ENCODE measurements at places on chromosomes 5 and 9.

DNA sequence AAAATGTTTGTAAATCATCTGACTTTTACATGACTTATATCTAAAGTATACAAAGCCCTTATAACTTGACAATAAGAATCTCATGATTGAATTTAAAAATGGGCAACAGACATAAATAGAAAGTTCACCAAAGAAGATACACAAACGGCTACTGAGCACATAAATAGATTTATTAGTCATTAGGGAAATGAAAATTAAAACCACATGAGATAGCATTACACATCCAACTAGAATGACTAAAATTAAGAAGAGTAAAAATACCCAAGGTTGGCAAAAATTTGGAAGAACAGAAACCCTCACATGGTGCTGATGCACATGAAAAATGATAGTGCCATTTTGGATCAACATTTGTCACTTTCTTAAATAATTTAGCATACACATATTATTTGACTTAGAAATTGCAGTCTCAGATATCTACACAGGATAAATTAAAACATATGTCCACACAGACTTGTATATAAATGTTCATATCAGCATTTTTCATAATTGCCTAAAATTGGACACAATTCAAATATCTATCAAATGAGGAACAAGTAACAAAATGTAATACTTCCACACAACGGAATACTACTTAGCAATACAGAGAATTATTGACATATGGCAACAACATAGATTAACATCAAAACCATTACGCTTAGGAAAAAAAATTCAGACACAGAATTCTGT is 359.1 kb upstream of the DAB2 start:
- DNase-seq, result no peak

DNA sequence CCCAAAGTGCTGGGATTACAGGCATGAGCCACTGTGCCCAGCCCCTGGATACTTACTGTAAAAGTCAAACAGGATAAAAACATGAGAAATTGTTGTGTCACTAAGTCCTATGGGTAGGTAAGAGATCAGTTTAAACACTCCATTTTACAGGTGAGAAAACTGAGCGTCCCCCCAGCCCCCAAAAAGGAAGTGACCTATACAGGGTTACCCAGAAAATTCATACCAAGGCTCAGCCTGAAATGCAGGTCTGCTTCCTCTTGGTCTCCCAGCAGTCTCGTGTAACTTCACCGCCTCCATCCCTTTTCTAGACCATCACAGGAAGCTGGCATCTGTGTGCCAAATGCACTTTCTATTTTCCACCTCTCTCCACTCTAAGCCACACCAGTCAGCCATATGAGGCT is 57.2 kb downstream of the TMOD1 start:
- no peak for DNase-seq

- no peak for DNase-seq
These were observed 50.8 kb downstream of the HMGCR start for GRCh38 chr5:75387806-75388205.

- no peak for DNase-seq
These were observed 78.4 kb upstream of the PTGER4 start for GRCh38 chr5:40601198-40601868.

DNA sequence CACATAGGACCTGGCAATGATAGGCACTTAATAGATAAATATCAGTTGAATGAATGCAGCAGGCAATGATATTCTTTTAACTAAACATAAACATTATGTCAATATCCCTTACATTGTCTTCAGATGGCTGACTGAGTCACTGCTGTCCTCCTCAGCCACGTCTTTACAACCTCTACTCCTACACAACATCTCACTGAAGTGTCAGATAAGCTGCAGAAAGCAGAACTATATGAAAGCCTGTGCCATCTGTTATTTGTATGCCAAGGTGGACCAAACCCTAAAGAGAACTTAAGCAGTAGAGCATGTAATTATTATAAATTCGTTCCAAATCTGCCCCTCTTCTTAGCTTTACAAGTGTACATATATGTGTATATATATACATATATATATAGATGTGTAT is 271.2 kb downstream of the RASEF start:
- no peak for DNase-seq

GRCh38 chr5:126884269-126884819 is 107.4 kb downstream of the LMNB1 start:
- no peak for DNase-seq

- DNase-seq, result peak; percentile 33
These were observed 23.2 kb upstream of the TBC1D9B start for GRCh38 chr5:179930788-179931473.

DNA sequence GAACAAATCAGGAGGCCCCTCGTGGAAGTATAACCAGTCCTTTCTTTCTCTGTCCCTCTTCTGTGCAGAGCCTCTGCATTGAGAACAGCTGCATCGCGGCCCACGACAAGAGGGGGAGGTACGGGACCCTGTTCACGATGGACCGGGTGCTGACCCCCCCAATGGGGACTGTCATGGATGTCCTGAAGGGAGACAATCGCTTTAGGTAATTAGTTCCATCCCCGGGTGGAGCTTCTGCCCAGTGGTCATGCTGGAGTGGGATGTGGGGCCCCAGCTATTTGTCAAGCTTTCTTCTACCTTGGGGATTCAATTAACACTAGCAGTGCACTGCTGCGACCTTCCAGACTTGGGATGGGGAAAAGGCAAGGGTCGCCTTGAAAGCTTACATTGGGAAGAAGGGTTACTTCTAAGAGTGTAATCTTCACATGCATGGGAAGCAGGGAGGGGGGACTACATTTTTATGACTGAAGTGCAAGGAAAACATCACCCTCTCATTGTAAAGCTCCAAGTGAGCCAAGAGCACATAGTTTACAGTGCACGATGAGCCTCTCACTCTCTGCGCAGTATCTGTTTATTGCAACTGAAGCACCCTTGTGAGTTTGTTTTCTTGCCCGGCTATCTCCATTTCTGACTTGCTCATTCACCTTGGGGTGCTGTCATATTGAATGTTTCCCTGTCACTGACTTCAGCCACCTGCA is 27.0 kb downstream of the TGFBI start:
- DNase-seq, result no peak

- DNase-seq, result no peak
These were observed 95.2 kb downstream of the C9orf152 start for GRCh38 chr9:110112792-110113191.

DNA sequence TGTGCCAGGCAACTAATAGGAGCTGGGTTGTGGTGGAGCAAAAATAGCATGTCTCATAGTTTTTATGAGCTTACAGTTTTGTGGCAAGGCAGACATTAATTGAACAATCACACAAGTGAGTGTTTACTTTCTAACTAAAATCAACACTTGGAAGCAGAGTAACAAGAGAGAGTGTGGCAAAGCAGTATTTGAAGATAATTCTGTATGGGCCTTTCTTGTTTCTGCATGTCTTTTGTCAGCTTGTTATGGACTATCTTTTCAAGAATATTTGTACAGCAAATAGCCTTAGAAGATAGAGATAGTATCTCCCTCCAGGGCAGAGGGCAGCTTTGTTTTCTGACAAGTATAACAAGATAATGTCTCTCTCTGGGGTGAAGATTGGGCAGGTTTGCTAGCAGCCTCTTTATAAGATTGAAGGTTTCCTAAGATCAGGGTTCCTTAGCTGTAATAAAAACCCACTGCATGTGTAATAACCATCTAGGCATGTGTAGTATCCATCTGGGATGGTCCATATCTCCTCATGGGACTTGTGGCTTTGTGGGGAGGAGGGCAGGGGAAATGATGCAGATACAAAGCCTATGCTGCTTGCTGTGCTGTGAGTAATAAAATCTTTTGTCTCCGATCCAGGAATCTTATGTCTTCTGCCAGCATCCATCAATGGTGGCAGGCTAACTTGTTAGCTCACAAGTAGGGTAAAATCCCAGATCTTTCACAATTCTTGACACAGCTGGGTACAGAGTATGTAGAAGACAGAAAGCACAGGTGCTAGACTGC is 479.9 kb downstream of the KDM4C start:
- DNase-seq, result peak; percentile 14

GRCh38 chr5:24816206-24816605 is 171.4 kb upstream of the CDH10 start:
- DNase-seq, result no peak

- no peak for DNase-seq
These were observed 156.1 kb upstream of the ANKRD55 start for GRCh38 chr5:56389261-56389660.

GRCh38 chr5:32241034-32241783 is 67.1 kb upstream of the GOLPH3 start:
- DNase-seq, result no peak

DNA sequence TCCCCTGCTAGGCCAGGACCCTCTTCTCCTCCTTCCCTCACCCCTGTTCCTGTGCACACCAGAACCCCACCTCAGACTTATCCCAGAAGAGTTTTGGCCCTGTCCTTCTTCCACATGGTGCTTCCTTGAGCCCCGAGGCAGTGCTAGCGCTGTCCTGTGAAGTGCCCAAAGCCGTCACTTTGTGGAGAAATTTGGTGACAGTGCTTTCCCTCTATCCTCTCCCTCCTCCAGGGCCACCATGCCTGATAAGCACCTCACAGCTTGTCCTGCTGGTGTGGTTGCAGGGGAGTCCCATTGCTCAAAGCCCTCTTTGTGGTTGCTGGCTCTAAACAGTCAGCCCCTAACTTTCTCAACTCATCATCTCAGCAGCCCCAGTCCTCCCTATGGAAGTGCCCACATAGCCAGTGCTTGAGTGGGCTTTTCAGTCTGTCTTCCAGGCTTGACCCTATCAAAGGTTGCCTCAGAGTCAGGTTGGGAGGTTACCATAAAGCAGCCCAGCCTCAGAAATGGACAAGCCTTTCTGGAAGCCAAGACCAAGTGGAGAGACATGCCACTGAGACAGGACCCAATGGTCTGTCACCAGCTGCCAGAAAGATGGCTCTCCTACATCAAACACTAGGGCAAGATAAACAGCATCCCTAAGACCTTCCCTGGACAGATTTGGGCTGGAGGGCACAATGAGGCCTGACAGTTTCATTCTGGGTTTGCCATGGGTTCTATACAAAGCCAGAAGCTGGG is 18.0 kb downstream of the IGIP start:
- DNase-seq, result no peak

DNA sequence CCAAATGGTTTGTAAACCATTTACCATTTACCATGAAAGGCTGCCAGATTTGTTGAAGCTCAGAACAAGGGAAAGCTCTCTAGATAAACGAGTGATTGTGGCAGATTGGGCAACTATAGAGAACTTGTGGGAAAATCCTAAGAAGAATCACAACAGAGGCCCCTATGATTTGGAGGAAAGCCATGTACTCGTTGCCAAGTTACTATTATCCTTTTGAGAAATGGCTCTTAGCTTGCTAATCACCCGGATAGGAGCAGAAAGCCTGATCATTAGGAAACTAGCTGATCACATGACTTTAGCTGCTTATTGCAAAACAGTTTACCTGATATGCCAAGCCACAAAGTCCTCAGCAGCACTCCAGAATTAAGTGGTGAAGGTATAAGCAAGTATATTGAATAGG is 23.5 kb upstream of the ATG10 start:
- no peak for DNase-seq

DNA sequence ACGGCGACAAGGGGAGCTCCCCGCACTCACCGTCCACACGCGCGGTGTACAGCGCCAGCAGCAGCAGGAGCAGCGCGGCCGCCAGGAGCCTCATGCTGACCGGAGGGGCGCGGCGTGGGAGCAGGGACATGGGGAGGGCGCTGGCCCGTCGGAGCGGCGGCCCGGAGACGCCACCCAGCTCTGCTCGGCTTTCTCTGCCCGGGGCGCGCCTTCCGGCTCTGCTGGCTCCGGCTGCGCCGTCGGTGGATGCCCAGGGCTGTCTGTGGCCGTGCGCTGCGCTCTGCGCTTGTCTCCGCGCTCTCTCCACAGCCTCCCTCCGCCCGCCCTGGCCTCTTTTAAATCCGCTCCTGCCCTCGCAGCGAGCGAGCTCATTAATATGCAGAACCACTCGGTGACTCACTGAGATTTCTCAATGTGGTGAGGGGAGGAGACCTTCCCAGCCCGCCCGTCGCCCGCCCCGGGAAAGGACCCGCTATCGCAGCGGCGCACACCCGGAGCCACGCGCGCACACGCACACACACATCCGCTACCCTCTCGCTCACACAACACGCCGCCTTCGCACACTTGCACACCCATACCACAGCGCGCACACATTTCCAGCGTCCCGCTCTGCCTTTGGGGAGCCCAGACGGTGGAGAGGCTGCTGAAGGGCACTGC is at the start of gene CXCL14:
Gene CXCL14, minus strand, starts transcription at position 307 of the 657 bp plus-strand sequence. Its CDS starts 213 bp downstream, at position 94.
- DNase-seq, result no peak

- DNase-seq, result no peak
These were observed 240.0 kb downstream of the GOLPH3 start for GRCh38 chr5:31934156-31934555.

DNA sequence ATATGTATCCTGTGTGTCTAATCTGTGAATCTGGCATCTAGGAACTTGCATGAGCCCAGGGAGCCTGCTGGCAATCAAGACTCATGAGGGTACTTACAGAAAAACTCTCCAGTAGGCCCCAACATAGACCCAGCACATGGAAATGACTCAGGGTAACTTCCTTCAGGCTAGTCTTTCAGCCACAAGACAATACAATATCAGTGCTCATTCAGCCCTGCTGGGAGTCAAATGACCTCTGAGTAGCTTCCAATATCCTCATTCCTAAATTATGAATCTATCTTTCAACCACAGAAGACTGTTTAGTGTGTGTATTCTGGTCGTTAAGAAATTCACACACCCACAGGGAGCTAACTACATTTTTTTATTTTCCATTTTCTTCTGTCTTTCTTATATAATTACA is 1273.0 kb downstream of the EFNA5 start:
- DNase-seq, result no peak

DNA sequence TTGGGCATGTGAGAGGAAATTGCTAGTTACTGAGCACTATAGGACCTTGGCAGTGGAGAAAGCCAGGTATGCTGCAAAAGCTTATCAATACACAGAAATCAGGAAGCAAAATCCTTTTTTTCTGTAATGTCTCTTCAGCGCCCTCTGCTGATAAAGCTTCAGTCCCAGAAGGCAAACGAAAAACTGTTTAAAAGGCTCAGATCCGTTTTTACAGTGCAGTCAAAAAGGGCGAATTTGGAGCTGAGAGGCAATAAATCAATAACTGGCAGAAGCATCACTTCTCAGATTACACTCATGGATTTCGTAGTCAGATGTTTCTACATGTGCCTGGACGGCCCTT is 1.1 kb upstream of the MAN2A1 start:
- DNase-seq, result peak; percentile 30

GRCh38 chr5:3033033-3033755 is 281.7 kb upstream of the IRX2 start:
- no peak for DNase-seq

DNA sequence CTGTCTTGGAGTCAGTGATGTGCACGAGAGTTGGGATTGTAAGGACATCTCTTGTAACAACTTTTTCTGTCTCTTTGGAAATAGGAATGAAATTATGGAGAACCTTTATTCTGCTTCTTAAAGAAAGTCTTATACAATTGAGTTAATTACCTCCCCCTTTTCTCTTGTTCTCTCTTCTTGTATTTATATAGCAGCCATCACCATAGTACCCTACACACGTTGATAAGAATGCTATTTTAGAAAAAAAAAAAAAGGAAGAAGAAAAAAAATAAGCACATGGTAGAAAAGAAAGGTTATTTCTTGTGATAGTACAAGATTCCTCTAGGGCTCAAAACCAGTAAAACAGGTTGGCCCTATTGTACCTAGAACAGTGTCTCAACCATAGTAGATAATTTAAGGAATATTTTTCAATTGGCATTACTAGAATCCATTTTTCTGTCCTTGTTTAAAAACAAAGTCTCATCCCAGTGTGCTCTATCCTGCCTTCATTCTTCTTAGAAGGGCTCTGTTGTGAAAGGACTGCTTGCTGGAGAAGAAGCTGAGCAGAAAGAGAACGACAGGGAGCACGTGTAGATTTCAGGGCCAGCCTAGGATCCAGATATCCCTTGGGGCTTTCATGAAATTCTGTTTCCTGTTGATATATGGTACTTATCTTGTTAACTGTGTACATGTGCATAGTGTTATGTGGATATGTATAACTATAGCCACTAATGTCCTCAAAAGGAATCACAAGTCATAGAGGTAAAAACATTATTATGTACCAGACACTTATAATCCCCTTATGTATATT is 392.3 kb upstream of the MEF2C start:
- no peak for DNase-seq

All from NCI-H2081 (cell line).